ENCODE measurements at places on chromosomes 12 and 14.

GRCh38 chr12:132511516-132512196 is 21.7 kb downstream of the FBRSL1 start:
- no peak for DNase-seq

DNA sequence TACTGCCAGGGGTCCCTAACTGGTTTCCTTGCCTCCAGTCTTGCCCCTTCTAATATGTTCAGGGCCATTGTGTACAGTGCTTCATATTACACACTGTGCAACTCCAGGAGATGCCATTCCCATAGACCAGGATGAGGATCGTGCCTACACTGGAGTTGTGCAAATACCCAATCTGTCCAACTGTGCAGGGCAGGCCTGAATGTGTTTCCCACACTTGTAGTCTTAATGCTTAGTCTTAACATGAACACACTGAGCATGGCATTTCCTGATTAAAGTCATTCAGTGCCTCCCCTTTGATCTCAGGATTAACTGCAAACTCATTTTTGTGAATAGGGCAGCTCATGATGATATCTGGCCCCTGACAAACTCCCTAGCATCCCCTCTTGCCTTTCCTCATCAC is 165.5 kb downstream of the TTC8 start:
- DNase-seq = no peak

DNA sequence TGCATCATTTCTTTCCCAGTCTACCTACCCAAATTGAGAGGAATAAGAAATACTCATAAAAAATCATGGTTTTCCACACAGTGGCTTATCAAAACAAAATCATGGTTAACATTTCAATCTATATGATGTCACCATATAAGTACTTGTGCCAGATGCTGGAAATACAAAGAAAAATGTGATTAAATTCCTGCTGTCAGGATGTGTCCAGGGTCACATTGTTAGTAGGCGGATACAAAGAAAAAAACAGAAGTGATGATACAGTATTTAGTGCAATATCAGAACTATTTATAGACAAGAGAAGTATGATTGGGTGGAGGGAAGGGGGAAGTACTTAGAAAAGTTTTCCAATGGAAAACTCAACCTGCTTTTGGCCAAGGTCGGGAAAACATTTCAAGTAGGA is 47.0 kb upstream of the OR6J1 start:
- DNase-seq = no peak

- DNase-seq = no peak
Measured at GRCh38 chr12:40241741-40242140, 16.9 kb downstream of the LRRK2 start.

GRCh38 chr14:49362916-49363315 is 223.3 kb downstream of the RPS29 start:
- DNase-seq = no peak

GRCh38 chr14:21300892-21301291 is 21.0 kb downstream of the RPGRIP1 start:
- DNase-seq = peak; percentile 47

DNA sequence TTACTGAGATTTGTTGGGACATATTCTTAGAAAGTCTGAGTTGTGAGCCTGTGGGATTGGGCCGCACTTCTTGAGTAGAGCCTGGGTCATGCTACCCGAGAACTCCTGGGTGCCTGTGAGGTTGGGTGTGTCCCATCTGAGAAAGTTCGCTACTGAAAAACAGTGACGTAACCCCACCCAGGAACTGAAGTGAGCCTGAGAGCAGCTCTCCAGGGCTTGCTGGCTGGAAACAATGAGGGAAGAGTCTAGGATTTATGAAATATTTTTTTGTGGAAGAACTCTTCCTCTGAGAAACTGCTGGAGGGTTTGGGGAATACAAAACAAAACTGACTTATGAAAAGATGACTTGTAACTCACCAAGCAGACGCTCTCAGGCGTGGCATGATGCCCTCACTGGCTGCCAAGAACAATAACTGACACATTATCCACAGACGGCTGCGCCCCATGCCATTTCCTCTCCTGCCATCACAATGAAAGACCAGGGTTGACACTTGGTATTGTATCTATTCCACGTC is 69.2 kb downstream of the RASSF3 start:
- DNase-seq = peak; percentile 78

- DNase-seq = no peak
Measured at GRCh38 chr12:104433061-104433460, 23.7 kb upstream of the CHST11 start.

Data from CD4-positive, alpha-beta T cell treated with Interleukin-6 for 4 hours (primary cell).